ENCODE measurements at places on chromosomes 16 and 17. TPM values are rescaled to one million over a fixed set of nuclear protein-coding genes. Genes with fewer than 3 reads are reported as not detected.

Gene CSH2
- not detected for total RNA-seq

Gene TANC2
- 26.2 TPM for total RNA-seq

Gene CMTM4
- 1.1 TPM for total RNA-seq

Gene ZNF785
- 18.9 TPM for total RNA-seq

Gene PRSS33
- total RNA-seq = not detected

Gene AIPL1
- not detected for total RNA-seq

Gene EPX
- total RNA-seq = not detected

Gene SNX20
- 72.1 TPM for total RNA-seq

Gene ZNF267
- total RNA-seq = 54.1 TPM

Gene ZNF598
- total RNA-seq = 94.5 TPM
